ENCODE measurements at places on chromosomes 6 and 20.

DNA sequence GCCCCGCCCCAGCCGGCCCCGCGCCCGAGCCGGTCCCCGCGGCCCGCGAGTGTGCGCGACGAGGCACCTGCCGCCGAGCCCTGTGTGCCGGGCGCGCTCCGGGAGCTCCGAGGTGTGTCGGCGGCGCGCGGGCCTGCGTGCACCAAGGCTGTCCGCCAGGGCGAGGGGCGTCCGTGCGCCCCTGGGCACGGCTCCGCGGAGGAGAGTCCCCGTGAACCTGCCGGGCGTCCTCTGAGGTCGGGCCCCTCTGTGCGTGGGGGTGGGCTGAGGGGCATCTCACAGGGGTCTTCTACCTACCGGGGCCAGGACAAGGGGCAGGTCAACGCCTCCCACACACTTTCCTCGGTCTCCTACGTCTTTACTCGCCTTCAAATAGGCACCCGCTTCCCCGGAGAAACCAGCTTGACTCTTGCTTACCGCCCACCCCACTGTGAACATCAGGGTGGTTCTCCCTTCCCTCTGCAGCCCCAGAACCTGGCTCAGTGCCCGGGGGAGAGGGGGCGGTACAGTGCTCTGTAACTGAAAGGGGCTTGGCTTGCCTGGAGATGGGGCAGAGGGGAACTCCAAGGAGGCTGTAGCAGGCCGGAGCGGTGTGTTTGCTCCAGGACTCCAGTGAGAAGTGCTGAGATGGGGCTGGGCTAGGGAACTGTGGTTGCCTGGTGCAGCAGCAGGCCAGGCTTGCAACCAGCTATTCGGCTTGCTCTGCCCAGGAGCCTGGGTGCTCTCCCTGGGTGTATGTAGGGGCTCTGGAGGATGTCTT lies at the start of gene SAMD10:
Gene SAMD10, minus strand, starts transcription at position 86 of the 760 bp plus-strand sequence. CDS start 175 bp downstream, outside the sequence.
- peak; percentile 54 for DNase-seq

DNA sequence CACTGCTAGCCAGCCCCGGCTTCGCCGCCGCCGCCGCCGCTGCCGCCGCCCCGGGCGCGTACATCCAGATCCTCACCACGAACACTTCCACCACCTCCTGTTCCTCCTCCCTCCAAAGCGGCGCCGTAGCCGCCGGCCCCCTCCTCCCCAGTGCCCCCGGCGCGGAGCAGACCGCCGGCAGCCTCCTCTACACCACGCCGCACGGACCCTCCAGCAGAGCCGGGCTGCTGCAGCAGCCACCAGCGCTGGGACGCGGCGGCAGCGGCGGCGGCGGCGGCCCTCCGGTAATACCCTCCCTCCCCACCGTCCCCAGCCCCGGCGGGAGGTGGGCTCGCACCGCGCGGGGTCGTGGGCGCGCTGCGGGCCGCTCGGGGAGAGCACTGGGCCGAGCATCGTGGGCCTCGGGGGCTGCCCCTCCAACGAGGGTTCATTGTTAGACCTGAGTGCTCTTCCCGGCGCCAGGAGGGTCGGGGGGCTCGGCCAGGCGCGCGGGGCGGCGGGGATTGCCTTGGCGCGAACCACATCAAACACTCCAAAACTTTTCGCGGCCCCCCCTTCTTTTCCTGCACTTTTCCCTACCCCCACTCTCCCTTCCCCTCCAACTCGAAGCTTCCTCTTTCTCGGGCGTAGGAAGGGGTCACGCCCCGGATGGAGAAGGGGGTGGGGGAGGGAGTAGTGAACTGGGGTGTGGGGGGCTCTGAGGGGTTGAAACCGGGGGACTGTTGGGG lies 827 bp downstream of the E2F3 start:
- DNase-seq, result peak; percentile 62

DNA sequence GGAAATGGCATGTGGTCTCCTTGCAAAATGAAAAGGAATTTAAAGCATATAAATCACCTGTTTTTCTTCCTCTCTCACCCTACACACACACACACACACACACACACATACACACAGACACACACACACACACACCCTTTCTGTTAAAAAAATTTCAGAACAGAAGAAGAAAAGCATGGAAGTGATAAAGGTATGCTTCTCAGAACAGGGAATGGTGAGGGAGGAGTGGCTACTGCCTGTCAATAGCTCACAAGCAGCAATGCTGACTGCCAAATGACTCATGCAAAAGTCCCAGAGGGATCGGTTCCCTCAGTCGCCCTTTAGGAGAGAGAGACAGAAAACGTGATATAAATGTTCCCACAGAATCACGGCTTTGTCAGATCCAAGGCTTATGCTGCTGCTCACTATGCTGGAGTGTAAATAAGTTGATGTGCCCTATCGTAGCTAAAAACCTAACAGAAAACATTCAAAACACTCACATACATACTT lies 102.6 kb downstream of the IBTK start:
- DNase-seq, result peak; percentile 93

- no peak for DNase-seq
Measured at GRCh38 chr6:89612121-89612520, 26.4 kb downstream of the LYRM2 start.

GRCh38 chr6:35014341-35014740 lies 125.3 kb downstream of the ANKS1A start:
- no peak for DNase-seq

DNA sequence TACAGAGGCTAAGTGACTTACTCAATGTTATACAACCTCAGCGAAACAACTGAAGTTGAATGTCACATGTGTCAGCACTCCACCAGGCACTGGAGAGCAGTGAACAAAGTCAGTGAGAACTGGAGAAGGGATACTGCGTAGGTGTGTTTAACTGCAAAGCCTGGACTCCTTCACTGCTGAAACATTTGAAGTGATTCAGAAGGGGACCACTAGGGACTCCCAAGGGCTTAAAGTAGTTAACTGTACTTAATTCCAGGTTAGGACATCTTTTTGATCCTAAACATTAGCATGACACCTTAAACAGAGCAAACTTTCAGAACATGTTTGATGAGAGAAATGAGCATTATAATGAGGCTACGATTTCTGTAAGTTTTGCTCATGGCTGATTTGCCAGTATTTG lies 45.0 kb upstream of the ZBTB24 start:
- no peak for DNase-seq

- no peak for DNase-seq
Measured at GRCh38 chr6:170524172-170524502, 29.0 kb downstream of the PSMB1 start.

GRCh38 chr20:23391707-23392310 lies 29.5 kb downstream of the NAPB start:
- no peak for DNase-seq

DNA sequence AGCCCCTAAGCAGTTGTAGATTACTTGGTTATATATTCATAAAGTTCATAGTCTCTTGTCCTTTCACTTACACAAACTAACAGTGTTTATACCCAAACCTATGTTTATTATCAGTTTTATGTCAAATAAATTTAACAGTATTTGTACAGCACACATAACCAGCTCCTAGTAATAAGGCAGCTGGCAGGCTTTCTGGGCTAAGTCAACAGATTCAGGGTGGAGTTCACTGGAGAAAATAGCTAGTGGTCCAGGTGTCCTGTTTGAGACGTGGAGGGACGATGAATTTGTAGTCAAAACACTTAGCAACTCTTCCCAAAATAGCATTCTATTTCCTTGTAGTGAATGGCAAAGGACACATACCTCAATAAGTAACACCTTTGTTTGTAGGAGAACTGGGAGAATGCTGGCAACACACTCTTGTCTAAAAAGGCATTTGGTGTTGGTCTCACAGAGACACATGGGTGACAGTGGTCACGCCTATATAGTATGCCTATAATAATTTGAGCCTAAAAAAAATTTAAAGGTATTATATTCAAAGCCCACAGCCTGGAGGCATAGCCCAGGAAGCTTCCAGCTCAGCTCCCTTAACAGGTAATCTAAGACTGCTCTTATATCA lies 156.4 kb upstream of the CARMIL1 start:
- DNase-seq, result no peak

DNA sequence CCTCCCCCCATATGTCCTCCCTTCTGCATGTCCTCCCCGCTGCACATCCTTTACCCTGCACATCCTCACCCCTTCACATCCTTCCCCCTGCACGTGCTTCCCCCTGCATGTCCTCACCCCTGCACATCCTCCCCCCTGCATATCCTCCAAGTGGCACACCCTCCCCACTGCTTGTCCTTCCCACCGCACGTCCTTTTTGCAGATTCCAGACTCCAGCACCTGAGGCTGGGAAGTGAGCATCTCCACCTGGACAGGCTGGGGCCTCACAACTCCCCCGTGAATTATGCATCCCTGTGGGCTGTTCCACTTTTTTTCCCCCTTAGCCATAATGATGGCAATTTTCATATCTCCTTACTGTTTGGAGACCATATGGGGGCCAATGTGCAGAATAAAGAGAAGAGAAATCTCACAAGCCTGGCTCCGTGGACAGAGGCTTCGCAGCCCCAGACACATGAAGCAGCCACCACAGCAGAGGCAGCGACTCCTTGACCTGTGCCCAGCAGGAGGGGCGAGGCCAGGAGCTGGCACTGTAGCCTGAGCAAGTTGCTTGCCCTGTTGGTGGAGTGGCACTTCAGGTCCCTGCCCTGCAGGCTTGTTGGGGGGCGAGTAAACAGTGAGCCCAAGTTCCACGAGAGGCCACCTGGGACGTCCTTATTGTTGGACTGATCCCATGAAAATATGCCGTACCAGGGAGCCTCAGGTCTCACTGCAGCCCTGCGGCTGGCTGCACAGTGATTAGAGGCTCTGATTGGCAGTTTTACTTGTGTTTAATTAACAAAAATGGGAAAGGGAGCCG lies 113.1 kb downstream of the SYNDIG1 start:
- DNase-seq, result no peak

DNA sequence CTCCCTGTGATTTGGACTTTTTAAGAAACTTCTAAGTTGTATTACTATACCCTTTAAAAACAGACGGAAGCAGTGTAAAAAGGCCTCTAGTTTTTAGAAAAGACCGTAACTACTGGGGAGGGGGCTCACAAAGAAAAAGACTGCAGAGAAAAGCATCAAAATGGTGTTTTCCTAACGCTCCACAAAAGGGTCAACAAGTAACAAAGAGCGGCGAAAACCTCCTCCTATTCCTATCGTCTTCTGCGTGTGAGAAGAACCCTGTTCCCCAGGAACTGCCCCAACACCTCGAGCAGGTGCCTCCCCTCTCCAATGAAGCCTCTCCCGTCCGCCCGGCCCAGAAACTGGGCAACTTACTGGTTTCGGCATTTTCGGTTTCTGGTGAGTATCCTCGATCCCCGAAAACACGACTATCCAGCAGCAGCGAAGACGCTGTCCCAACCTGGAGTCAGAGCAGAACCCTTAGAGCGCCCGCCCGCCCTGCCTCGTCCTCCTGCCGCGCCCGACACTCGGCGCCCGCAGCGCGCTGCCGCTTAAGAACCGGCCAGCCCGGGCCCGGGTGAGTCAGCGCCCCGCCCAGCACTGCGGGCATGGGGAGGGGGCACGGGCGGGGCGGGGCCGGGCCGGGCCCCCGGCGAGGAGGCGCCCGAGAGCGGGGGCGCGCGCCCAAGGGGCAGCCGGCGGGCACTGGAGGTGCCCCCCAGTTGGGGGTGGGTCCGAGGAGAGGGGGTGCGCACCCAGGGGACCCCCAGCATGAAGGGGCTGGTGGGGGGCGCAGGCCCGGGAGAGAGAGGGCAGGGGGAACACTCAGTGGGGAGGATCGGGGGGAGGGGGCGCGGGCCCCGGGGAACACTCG lies 1.2 kb downstream of the EZR start:
- DNase-seq, result peak; percentile 74

DNA sequence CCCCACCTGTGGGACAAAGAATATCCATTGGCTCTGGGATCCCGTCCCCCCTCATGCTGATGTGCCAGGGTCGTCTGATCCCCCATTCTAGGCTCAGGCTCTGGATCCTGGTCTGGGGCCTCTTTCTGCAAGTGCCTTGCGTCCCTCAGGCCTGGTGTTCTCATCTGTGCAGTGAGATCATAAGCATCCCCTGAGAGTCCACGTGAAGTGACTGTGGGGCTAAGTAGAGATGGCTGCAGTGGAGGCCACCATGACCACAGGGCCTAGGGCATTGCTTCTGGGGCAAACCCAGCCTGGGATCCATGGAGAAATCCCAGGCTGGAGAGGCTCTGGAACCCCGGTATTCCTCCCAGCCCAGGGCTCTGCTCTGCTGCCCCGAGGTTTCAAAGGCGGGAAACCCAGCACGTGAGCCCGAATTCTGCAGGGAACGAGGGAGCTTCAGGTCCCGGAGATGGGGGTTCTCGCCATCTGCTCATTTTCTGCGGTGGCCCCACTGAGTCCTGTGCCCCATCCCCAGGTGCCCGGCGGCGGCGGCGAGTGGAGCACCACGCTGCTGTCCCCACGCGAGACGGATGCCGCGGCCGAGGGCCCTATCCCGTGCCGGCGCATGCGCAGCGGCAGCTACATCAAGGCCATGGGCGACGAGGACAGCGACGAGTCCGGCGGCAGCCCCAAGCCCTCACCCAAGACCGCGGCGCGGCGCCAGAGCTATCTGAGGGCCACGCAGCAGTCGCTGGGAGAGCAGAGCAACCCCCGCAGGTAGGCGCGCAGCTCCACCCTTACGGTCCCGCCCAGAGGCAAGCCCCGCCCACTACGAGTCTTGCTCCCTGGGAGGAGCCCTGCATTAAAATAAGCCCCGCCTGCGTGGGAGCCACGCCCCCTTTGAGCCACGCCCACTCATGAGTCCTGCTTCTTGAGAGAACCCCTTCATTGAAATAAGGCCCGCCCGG lies 105.5 kb upstream of the MYL9 start:
- DNase-seq, result peak; percentile 37

GRCh38 chr20:42366626-42367025 lies 748.4 kb upstream of the CHD6 start:
- DNase-seq, result no peak

DNA sequence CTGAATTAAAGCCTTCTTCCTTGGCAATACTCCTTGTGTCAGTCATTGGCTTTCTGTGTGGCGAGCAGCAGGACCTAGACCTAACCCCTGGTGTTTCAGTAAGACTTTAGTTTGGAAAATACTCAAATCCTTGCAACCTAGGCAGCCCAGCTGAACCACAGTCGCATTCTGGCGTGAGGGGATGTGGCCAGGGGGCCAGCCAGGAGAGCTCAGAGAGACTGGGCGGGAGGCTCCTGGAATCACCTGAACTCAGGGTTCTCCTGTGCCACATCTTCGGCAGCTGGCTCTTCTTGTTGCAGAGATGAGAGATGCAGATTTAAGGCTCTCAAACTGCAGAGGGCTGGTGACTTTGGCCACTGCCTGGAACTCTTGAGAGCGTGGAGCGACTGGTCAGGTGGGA lies 102.7 kb downstream of the SYNDIG1 start:
- no peak for DNase-seq

DNA sequence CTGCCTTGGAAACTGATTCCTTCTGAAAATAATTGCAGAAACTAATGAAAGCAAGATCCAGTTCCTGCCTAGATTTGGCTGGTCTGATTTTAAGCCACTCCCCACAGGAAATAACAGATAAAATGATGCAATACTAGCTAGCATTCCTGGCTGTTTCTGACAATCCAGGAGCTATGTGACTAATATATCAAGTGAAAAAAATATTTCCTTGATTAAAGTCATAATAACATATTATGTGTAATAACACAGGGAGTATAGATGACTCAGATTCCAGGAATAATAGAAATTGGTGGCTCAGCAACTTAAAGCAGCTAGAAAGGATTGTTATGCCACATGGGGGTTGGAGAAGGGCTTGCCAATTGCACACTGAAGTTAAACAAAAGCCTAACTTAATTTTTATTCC lies 182.7 kb upstream of the SALL4 start:
- DNase-seq, result peak; percentile 98
